Sigmoid colon (tissue), 7 donors: ENCODE measurements at places on chromosomes 5 and 9. TPM values are rescaled to one million over a fixed set of nuclear protein-coding genes. Genes with fewer than 3 reads are reported as not detected.

The CDC20B gene
- total RNA-seq: not detected

The ZNF79 gene
- 13.5 TPM for total RNA-seq

The LURAP1L gene
- 23.2 TPM for total RNA-seq

The ZFAND5 gene
- total RNA-seq: 307 TPM

GRCh38 chr5:151026088-151026487, 5.7 kb downstream of the GPX3 start:
- no peak for DNase-seq

GRCh38 chr9:134182554-134183085, 18.3 kb upstream of the RNU6ATAC start:
- peak; percentile 17 for DNase-seq

GRCh38 chr9:135212961-135213360, 125.5 kb downstream of the OLFM1 start:
- peak; percentile 60 for DNase-seq

DNA sequence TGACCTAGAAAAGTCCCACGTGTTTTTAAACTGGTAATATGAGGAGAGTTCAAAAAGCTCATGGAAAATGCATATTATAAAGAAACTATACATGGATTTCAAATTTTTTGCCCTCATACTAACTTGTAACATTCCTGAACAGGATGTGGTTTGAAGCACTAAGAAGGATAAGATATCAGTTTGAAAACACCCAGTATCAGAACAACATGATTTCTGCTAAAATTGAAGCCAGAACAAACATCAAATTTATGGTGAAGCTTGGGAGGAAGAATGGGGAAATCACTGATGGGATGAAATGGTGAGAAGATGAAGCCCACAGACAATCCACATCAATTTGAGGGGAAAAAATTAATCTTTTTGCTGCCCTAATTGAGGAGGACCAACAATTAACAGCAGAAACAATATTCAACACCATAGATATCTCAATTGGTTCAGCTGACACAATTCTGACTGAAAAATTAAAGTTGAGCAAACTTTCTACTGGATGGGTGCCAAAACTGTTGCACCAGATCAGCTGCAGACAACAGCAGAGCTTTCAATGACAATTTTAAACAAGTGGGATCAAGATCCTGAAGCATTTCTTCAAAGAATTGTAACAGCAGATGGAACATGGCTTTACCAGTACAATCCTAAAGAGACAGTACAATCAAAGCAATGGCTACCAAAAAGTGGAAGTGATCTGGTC, 113.2 kb upstream of the SNX2 start:
- DNase-seq: no peak

GRCh38 chr5:181088289-181088688, 42.7 kb downstream of the OR2V1 start:
- no peak for DNase-seq

DNA sequence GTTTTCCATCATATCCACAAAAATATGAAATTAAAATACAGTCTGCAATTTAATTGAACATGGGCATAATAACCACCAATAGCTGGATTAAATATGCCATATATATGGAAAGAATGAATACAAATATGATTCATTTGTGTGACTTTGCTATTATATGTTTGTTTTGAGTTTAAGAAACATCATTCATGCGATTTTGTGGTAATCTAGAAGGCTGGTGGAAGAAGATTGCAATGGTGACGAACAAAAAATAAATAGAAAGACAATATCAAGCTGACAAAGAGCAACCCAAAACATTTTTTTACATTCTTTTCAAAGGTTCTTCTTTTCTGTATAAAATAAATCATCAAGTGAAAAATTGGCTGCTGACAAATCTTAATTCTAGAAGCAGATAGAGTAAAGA, 610.0 kb downstream of the MAT2B start:
- DNase-seq: no peak

GRCh38 chr5:68194386-68194785, 21.2 kb upstream of the PIK3R1 start:
- no peak for DNase-seq
